ENCODE measurements at places on chromosomes 6 and 20.

DNA sequence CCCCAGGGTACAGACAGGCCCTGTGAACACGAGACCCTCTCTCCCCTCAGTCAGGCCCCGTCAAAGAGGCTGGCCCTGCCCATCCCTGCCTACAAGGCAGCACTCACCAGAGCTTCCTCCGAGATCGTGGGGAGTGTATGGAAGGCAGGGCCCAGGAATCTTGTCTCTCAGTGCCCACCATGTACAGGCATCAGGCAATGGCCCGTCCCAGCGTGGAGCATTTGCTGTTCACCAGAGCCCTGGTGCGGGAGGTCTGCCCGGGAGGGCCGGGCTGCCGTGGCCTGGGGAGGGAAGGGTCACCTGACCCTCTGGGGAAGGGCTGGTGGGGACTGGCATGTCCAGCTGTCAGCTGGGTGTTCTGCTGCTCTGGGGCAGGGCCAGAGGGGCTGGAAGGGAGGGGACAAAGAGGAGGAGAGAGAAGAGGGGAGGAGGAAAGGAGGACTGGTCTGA lies at the start of gene IP6K3:
IP6K3 (minus strand) TSS at position 255 of the 450 bp plus-strand sequence. CDS start 11,429 bp downstream, outside the sequence.
- DNase-seq, result no peak

DNA sequence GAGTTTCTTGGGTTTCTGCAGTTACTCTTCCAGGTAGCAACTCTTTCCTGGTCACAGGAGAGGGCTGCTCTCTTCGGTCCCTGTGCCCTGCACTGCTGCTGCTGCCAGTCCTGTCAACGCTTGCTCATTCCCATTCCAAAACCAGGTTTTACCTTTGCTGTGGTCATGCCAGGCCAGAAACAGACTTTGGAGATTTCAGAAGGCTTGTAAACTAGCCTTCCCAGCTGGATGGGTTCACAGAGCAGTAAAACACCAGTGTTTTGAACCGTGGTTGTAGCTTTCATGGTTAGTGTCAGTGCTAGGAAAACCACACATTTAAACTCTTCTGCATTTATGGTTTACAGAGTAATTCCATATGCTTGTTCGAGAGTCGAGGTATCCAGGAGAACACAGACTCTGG lies 16.2 kb downstream of the ARFGEF2 start:
- no peak for DNase-seq

GRCh38 chr6:10259671-10260070 lies 155.2 kb downstream of the TFAP2A start:
- no peak for DNase-seq

GRCh38 chr6:169899481-169900145 lies 148.2 kb downstream of the ERMARD start:
- no peak for DNase-seq

DNA sequence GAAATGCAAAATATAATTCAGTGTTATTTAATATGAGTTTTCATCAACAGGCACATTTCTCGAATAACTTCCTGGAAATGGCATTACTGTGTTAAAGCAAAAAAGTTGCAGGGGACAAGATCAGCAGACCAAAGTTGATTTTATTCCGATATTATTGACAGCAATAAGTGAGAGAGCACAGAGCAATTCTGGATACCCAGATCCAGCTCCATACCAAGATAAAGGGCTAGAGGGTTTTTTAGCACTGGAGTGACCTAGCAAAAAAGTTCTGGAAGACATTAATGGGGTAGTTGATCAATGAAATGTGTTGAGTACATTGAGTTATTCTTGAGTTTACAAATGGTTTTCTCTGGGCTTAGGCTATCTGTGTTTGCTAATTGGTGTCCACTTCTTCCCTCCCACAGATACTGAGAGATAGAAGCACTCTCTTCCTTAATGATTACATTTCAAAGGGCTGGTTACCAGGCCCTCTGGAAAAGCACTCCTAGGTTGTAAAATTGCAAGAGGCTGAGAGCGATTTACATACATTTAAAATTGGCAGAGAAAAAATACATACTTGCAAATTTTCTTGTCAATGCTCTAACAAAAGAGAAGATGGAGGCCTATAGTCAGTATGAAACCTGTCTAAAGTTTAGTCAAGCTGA lies 47.0 kb upstream of the MANEA start:
- no peak for DNase-seq

GRCh38 chr6:167311286-167311685 lies 13.6 kb upstream of the TTLL2 start:
- no peak for DNase-seq

DNA sequence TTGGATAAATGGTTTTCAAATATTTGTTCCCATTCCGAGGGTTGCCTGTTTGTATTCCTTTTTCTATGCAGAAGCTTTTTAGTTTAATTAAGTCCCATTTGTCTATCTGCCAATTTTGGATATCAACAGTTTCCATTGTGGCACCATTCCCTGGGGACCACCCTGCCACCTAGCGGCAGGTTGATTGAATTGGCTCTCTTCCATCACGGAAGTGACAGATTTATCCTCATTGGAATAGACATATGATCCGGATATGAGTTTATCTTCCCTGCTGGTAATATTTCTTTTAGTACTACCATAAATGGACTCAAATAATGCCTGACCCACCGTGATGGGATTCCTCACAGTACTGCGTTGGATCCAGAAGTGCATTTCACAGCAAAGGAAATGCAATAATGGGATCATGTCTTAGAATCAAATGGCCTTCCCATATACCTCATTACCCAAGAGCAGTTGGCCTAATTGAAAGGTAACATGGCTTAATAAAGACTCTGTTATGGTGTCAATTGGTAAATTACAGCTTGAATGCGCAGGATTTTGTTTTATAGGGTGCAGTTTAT lies 327.0 kb downstream of the BMP2 start:
- no peak for DNase-seq

GRCh38 chr6:165605901-165606739 lies 56.9 kb downstream of the PDE10A start:
- DNase-seq, result peak; percentile 16

DNA sequence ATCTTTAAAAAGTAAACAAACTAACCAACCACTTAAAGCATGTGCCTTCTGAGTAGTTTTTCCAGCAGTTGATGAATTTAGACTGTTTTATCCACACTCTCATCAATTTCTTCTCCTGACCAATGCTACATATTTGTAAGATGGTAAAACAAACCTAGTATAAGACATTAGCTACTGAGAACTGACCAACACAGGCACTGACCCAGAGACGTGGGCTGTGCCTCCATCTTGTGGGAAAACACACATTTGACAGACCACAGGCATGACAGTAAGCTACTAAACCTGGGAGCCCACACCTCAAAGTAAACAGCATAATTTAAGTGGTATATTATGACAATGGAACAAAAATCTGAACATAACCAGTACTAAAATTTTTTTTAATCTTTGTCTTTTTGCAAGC lies 121.4 kb upstream of the NRSN1 start:
- DNase-seq, result no peak

GRCh38 chr6:157229132-157229618 lies 94.1 kb downstream of the TMEM242 start:
- DNase-seq, result no peak

DNA sequence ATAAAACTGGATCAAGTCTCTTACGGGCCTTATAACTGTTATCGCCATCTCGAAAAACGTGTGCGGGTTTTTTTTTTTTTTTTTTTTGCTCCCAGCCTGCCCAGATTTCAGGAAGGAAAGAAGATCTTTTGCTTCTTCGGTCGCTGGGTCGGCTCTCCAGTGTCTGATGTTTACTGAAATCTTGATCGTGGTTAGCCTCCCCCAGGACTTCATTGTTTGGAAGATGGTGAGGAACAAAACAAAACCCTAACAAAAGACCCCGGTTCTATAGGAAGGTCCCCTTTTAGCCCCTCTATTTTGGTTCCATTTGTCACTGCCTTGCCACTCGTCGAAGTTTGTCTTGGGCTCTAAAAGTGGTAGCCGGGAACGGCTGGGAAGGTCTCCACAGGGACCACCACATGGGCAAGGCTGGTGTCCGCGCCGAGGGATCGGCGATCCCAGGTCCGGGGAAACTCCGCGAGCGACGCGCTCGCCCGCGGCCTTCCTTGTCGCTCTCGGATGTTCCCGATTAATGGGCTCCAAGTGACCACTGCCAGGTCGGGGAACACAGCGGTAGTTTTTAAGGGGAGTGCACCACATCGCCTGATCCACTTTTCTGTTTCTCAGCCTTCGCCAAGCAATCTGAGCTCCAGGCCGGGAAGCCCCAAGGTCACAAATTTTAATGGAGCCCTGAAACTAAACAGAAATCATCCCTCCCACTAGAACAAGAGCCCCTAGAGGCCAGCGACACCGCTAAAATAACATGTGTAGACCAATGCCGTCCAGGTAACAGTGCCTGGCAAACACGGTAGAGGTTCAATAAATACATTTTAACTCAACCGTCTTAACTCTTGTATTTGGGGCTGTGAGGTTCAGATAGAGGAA lies 27.0 kb downstream of the TRIM27 start:
- DNase-seq, result peak; percentile 77

DNA sequence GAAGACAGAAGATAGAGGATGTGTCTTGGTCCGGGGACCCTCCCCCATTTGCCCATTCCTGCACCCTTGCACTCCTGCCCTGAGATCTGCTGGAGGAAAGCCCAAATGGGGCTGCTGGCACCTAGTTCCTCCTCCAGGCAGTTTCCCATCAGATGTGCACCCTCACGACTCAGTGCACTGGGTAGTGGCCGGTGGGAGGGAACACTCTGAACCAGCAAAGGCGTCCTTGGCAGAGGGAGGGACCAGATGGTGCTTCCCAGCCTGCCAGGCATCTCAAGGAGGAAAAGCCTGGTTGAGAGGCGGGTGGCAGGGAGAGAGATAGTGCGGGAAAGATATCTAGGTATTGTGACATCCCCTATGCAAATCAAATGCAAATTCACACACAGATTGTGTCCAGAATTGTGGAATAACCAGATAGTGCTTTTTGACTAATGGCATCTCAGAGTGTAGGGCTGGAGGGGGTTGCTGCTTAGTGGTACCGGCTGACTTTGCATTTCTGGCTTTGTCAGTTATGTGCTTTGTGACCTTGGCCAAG lies 19.5 kb downstream of the TMEM151B start:
- no peak for DNase-seq

DNA sequence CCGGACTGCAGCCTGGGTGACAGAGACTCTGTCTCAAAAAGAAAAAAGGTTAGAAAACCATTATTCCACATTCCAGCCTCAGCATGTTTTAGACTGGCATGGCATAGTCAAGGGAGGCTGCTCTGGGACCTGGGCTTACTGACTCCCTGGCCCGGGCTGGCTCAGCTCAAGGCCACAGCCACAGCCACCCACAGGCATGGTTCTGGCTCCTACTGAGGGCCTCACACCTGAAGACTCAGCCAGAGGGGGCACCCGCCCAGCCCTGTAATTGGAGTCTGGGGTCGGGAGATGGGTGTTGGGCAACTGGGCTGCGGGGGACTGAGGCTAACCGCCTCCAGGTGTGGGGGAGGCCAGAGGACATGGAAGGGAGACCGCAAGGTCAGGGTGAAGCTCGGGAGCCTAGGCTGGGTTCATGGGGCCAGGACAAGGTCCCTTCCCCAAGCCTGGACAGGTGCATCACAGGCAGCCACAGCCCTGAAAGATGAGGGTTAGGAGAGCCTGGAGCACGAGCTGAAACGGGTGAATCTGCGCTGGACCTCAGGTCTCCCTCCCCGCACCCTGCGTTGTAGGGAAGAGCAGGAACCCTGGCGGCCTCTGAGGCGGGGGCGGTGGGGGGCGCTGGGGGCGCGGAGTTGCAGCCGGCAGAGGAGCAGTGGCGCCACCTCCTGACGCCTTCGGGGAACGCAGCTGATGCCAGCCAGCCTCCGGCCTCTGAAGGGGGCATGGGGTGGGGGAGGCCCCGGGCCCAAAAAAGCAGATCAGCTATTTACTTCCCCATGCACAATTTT lies 67.7 kb upstream of the SRSF6 start:
- DNase-seq, result no peak

DNA sequence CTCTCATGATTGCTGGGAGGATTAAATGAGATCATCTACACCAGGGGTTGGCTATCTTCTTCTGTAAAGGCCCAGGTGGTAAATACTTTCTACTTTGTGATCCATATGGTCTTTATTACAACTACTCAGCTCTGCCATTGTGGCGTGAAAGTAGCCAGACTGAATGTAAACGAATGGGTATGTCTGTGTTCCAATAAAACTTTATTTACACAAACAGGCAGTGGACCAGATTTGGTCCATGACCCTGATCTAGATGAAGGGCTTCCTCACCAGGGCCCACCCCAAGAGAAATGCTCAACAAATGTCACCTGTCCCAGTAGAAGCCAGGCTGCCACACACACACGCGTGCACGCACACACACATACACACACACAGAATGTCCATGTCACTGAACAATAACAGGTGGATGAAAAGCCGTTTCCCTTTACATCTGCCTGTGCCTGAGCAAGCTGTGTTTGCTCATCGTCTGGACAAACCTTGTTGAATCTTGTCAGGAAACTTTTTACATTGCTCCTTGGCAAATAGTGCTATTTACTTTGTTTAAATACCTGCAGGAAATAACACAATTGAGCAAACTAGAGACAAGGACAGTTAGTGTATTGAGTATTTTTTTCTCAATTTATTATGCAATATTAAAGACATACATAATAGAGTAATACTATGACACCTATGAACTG lies 114.3 kb downstream of the EYA2 start:
- DNase-seq, result no peak

GRCh38 chr20:61690993-61691838 lies 374.5 kb downstream of the TAF4 start:
- DNase-seq, result no peak

DNA sequence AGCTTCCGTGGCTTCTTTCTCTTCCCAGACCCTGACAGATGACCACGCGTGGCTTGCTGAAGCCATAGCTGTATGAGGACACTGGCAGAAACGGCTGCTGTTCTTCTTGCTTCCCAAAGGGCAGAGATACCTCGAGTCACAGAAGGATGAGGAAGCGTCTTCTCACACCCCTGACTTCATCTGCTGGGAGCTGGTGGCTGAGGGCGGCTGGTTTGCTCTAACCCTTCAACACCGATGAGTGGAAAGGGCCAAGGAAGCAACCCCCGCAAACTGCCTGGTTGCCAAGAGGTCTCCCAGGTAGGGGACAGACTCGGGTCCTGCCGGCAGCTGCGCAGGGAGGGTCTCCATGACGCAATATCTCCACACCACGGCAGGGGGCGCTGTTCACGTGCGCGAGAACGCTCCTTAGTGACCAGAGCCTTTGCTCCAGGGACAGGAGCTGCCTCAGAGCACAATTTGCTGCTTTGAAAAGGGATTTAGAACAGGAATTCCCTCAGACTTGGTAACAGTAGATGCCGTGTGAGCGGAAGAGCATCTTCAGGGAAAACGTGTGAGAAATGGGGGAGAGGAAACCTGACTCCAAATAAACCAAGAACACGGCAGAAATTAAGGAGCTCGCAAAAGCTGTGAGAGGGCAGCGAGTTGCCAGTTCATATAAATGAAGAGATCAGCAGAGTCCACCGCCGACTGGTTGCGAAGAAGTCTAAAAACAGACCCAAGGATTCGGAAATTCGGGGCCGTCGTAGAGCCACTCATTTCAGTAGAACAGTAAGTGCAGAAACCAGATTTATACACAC lies 80.2 kb downstream of the ERMARD start:
- peak; percentile 72 for DNase-seq

GRCh38 chr20:32968478-32969241 lies 35.6 kb downstream of the SUN5 start:
- DNase-seq, result no peak

Measured in right lung (tissue), 10 donors.